ENCODE measurements at places on chromosomes 3 and 15. TPM values are rescaled to one million over a fixed set of nuclear protein-coding genes. Genes with fewer than 3 reads are reported as not detected.

The DNAJB8 gene
- total RNA-seq, result not detected

The IGSF11 gene
- 0.10 TPM for total RNA-seq

The TMC3 gene
- not detected for total RNA-seq

The CAV3 gene
- total RNA-seq, result 90.5 TPM

- no peak for DNase-seq
Measured at GRCh38 chr3:120177707-120178306, 83.6 kb upstream of the GSK3B start.

DNA sequence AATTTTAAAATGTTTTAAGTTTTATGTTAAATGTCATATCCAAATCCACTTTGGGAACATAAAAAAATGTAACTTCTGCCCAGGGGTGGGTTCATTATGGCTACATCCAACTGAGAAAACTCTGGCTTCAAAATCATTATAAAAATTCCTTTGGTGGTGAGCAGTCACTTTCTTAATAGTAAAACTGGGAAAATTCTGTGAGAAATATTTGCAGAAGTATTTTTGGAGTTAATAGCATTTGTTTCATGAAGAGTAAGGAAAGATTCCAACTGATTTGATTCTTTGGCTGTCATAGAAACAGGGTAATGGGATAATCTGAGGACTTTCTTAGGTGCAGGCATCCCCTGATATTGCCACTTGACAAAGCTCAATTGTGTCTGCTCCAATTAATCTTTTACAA is 38.8 kb downstream of the CPA3 start:
- peak; percentile 22 for DNase-seq

DNA sequence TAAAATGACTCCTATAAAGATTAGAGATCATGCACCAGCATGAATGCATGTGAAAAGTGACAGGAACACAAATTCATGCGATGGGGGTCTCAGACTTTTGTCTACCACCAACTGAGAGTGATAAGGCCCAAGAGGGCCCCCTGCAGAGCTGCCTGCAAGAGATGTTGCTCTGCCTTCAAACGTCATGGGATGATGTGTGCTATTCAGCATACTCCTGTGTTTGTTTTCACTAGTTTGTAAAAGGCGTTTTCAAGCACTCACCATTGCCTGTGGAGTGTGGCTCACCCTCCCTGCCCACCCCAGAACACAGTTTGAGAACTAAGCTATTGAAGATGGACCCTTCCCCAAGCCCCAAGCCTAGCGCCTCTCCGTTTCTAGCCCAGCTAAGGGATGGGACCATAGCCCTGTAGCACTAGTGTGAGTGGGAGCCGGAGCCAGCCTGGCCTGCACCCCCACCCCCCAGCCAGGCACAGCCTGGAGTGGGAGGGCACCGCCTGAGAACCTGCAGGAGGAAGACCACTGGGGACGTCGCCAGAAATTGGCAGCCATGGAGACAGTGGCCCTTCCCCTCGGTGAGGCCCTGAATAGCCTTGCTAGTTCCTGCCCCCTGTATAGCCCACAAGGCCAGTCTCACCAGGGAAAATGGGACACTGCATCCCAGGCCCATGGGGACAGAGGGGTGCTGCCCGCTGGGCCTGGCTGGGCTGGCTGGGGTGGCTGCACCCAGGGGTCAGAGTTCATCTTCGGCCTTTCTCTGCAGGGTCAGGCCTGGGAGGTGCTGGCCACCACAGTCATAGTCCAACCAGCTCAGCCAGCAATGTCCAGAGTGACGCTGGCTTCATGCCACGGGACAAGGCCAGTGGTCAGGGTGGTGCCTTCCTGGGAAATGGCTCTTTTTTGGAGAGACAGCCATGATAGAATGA is 22.6 kb upstream of the KLF13 start:
- no peak for DNase-seq

DNA sequence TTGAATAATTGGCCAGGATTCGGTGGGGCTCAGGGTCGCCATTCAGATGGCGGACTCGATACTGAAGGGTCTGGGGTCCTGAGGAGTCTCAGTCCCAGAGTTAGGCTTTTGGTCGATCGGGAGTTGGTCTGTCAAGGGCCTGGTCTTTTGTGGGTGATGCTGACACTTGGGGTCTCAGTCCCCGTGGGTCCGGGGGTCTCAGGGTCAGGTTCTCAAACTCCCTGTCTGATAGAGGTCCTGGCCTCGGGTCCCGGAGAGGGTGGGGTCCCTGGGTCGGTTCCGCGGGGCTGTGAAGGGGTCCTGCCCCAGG is 467 bp downstream of the NCKIPSD start:
- no peak for DNase-seq

DNA sequence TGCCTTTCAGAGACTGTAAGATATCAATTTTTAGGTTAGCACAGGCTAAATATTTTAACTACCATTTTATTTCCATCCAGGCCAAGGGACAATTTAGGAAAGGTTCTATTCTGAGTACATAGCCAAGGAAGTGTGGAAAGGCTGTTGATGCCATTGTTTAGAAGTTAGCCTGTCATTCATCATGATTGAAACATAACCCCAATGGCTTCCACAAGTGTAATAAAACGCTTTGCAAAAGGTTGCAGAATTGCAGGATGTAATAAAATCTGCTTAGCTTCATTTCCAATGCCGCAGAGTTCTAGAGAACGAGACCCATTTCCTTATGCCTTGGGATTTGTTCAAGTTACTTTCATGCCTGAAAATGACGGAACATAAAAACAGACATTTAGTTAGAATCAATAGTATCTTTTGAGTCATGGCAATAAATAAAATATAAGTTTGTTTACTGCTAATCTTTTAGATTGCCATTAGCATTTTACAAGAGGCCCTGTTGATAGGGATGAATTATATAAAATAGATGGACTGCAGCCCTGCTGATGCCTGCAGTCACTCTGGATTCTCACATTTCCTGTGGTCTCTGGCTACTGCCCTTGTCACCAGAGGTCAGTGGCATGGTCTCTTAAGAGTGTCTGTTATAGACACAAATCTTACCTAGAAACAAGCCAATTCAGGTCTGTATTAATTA is 678.2 kb upstream of the CFAP20DC start:
- DNase-seq, result no peak

DNA sequence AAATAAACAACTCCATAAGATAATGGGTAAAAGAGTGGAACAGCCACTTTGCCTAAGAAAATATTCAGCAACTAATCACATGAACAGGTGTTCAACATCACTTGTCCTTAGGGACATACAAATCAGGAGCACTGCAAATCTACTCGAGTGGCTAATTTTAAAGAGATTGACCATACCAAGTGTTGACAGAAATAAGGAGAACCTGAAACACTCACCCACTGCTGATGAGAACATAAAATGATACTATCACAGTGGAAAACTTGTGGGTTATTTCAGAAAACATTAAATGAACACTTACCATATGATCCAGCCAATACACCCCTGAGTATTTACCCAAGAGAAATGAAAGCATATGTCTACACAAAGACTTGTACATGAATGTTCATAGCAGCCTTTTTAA is 70.5 kb downstream of the GABRB3 start:
- no peak for DNase-seq

DNA sequence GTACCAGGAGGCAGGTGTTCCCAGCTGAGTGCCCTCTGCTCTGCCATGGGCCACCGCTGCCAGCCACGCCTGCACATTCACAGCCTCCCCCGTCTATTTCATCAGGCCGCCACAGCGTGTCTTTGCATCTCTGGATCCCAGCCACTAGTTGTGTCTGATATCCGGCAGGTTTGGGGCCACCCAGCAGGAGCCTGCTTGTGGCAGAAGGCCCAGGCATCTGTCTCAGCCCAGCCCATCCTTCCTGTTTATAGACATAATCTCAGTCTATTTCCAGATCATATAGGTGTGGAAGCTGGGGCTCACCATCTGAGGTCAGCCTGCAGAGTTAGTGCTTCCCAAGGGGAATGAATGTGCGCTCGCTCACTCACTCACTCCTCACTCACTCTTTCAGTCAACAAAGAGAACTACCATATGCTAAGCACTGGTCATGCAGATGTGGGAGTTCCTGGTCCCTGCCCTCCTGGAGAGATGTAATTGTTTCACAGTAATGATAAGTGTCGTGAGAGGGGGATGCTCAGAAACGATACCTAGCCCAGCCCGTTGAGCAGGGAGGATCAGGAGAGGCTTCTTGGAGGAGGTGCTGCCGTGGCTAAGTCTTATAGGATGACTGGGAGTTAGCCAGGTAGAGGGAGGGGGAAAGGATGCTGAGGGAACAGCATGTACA is 60.6 kb downstream of the FGD5 start:
- no peak for DNase-seq

DNA sequence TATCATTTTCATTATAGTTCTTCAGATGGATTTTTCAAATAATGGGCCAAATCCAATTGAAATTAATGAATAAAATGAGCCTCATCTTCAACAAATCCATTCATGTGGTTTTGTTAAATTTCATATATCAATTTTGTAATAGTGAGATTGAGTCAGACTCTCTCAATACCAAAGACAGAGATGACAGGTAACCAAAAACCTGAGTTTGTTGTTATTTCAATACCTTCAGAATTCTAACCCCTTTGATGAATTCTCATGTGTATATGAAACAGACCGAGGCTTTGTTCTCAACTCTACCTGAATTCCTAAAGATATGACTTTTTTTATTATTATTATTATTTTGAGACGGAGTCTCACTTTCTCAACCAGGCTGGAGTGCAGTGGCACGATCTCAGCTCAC is 92.8 kb downstream of the FOXP1 start:
- DNase-seq, result no peak

DNA sequence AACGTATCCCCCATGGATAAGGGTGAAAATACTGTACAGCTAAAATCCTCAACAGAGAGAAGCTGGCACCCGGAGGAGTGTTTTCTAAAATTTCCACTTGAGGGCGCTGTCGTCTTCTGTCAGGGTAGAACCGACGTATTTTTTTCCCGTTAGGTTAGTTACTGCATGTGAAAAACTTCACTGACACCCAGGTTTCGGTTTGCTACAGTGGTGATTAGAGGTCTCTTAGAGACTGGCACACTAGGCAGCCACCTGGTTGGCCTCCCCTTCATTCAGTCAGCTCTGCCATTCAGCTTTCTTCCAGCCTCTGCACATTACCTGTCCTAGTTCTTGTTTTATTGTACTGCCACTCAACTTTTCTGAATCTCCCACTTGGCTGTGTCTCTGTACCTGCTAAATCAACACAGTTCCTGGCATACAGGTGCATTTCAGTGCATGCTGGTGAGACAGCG is 18.4 kb downstream of the CCK start:
- peak; percentile 67 for DNase-seq

DNA sequence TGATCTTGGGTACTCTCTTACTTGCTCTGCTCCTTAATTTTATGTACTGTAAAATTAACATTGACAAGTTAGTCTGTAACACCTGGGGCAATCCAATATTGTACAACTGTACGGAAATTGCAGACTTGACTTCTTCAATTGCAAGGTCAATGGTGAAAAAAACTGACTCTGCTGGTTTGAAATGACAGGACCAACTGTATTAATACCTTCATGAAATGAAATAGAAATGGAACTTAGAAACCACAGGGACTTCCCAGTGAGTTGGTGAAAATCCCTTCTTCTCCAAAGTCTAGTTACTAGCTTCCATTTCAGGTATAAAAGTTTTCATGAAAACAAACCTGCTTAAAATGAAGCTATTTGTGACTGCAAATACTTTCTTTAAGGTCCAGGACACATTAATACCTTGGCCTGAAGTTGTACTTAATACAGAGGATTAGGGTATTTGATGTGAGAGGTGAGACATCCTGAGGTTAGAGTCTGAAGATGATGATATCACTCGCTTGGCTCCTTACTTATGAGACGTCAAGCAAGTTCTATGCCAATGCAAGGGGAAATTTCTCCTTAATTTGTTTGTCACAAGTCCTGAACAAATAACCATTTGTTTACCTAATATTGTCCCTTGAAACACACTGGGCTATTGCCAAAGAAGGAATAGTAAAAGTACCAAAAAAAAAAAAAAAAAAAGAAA is 226.2 kb upstream of the TP63 start:
- DNase-seq, result no peak

DNA sequence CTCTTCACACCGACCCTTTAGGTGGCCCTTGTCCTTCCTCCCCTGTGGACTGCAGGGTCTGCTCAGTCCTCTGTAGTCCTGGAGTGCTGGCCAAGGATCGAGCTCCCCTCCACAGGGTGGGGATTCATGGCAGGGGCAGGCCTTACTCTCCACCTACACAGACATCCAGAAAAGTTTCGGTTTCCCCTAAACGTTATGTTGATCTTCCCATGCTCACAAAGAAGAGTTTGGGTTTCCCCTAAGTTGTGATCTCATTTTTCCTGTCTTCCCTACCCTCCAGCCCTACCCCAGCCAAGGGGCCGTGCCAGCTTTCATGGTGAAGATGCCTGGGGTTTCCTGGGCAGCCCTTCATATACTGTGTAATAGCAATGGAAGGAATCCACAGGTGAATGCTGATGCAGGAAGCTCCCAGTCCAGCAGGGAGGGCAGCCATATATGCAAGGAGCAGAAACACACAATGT is 10.3 kb downstream of the STOML1 start:
- no peak for DNase-seq

- DNase-seq, result peak; percentile 73
Measured at GRCh38 chr15:59274126-59274970, 67.7 kb downstream of the LDHAL6B start.

GRCh38 chr3:50585919-50586762 is 16.8 kb downstream of the HEMK1 start:
- no peak for DNase-seq

DNA sequence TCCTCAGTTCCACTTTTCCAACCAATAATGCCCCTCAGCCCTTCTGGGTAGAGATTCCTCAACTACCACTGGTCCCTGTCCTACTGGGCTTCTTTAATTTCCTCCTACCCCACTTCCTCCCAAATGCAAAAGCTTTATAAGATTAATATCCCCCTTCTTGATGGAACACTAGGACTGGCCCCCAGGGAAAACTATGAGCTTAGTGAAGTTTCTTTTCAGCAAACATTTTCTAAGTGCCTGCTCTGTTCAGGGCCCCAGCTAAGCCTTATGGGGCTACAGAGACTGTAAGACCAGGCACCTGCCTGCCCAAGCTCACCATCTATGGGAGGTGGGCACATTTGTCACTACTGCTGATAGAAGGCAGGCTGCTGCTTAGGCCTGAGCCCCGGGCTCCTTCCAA is 79.4 kb downstream of the RPLP1 start:
- DNase-seq, result no peak

GRCh38 chr15:66619152-66619903 is 53.5 kb upstream of the LCTL start:
- DNase-seq, result peak; percentile 74

DNA sequence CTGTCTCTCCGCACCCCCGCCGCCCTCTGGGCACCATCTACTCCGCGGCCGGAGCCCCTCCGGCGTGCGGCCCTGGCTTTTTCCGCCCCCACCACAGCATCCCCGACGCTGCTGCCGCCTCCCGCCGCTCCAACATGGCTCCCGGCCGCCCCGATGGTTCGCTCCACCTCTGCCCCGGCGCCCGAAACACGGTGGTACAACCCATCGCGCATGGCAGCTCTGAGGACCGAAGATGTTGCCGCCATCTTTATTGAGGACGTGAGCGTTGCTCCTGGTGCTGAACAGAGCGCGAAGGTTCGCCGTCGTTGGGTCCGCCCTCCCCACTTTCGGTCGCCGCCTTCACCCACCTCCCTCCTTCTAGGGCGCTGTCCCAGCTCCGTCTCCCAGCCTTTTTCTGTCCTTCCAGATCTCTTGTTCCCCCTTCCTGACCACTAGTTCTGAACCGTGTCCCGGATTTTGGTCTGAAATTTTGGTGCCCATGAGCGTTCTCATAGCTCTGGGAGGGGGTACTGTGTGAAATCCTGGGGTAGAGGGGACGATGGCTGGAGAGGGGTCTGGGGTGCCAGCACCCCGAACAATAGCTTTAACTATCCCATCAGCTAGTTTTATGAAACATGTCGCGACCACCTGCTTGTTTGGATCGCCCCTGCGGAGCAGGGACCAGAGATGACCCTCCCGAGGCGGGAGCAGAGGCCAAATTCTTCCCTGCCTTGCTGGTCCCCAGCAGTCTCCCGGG is at the start of gene CELSR3:
Gene CELSR3, minus strand, starts transcription at position 134 of the 736 bp plus-strand sequence. CDS start 252 bp downstream, outside the sequence.
- DNase-seq, result peak; percentile 92

- no peak for DNase-seq
Measured at GRCh38 chr3:62554264-62554799, 181.0 kb upstream of the FEZF2 start.
